ENCODE measurements at places on chromosomes 4 and X.
A peak's percentile ranks its signal among the peaks of the same experiment; 100 is the strongest.

- no peak for DNase-seq
Measured at GRCh38 chr4:141730805-141731204, 94.4 kb downstream of the IL15 start.

GRCh38 chr4:115841871-115842270 is 728.5 kb upstream of the NDST4 start:
- DNase-seq: no peak

DNA sequence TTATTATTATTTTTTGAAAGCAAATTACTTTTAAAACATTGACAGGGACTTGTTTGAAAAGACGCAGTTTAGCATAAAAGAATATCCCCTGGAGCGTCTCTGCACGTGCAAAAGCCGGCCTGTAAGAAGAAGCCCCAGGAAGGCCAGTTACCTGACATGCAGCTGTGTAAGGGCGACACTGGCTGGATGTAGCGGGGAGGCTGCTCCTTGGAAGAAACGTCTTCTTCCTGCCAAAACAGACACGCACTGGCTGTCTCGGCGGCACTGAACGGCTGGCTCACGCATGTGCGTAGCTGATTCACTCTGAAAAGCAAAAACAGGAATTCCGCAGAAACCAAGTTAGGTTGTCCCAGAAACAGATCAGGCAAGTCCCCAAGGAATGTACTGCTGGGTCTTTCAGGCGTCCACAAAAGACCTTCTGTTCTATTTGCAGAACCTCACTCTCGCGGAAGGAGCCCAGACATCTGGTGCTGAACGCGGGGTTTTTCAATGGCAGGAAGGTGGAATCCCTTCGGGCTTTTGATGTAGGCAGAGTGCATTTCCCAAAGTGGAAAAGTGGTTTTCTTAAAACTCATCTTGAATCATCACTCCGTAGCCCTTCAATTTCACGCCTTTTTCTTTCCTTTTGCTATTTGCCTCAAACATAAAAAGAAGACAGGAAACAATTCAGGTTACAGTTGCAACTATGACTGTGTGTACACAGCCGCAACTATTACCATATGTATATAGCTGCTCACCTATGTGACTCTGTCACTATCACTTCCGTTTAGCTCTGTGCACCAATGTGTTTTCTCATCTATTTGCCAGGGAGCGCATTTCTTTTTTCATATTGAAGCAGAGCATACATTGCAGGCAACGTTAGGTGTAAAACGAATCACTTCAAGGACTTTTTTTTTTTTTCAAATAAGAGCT is 38.1 kb upstream of the ARSH start:
- peak; percentile 22 for DNase-seq

GRCh38 chr4:45732161-45732560 is 391.7 kb downstream of the GABRG1 start:
- no peak for DNase-seq

- DNase-seq: no peak
Measured at GRCh38 chr4:46852800-46853199, 56.2 kb downstream of the COX7B2 start.

DNA sequence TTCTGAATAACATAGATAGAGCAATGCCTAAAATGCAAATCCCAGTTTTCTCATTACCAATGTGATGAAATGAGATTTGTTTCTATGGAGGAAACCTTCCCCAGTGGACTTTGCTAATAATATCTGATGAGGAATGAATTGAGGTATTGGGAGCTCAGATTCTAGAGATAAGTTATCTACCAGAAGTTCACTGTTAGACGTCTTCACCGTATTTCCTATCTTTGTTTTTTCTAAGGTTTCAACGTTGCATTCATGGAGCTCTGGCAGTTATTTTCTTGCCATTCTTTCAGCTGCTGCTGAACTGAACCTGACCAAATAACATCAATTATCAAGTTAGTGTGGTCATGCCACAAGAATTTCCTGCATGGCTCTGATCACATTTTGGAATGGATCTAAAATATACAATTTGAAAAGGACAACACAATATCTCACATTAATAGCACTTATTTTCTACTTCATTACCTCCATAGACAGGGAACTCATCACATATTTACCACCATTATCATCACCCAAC is 511.8 kb upstream of the LCORL start:
- no peak for DNase-seq

GRCh38 chrX:153179131-153179530 is at the start of gene MAGEA1:
TSS of gene MAGEA1 (plus strand) at chrX:153179284. CDS start at chrX:153182390, 3,106 bp downstream.
- DNase-seq: no peak
